ENCODE measurements at places on chromosomes 7 and 10.
A peak's percentile ranks its signal among the peaks of the same experiment; 100 is the strongest.

DNA sequence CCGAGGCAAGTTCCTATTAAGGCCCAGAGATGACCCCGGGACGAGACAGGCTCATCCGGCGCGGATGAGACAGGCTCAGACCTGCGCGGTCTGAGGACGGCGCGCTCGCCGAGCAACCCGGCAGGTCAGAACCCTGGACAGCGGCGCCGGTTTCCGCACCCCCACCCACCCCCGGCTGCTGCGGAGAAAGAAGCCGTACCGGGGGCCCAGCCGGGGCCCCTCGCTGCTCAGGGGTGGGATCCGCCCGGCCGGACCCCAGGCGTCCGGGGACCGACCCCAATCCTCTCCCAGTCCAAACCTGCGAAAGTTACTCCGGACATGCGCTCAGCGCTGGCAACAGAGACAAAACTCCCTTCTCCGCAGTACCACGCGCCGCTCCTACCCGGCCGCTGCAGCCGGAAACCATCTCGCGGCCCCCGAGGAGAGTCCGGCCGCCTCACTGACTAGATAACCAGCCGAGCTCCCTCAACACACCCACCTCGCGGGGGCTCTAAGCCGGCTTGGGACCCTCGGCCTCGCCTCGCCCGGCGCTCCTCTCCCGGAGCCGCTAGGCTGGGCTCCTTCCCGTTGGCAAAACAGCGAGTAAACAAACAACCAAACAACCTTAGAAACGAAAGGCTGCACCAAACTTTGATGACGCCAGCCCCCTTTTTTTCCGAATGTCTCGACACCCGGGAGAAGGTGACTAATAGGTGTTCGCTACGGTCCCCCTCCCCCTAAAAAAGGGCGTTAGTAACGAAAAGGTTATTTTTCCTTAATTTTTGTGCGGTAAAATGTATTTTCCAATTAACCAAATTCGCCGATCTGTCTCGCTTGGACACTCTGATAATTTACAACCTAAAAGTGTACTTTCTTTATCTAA is 2.3 kb upstream of the DRGX start:
- DNase-seq, result peak; percentile 71

- no peak for DNase-seq
Observed at GRCh38 chr10:79434821-79435251, 10.6 kb downstream of the ZCCHC24 start.

DNA sequence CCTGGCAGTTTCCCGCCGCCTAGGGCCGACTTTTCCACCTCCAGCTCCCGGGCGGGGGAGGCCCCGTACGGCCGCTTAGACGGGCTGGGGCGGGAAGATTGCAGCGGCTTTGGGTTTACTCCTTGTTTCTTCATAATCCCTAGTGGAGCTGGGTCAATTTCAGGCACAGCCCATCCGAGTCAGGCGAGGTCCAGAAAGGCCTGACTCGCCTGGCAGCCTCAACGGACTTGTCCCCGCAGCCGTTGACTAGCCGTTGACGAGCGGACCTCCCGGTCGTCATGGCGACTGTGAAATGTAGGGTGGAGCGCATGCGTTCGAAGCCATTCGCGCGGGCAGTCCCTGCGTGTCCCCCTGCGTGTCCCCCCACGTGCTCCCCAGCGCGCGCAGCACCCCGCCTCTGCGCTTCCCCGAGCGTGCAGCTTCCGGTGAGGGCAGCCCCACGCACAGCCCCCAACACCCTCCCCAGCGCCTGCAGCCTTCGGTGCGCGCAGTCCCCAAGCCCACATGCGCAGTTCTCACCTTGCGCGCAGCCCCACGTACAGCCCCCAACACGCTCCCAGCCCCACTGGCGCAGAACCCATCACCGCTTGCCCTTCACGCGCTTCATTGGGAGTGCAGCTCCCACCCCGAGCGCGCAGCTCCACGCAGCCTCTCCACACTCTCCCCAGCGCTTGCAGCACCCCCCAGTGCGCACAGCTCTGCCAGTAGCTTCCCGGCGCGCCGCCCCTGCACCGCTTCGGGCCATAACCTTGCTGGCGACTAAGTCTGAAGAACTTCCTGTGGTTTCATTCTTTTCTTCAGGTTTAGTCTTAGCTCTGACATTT is 67.8 kb downstream of the TBX20 start:
- DNase-seq, result peak; percentile 45

DNA sequence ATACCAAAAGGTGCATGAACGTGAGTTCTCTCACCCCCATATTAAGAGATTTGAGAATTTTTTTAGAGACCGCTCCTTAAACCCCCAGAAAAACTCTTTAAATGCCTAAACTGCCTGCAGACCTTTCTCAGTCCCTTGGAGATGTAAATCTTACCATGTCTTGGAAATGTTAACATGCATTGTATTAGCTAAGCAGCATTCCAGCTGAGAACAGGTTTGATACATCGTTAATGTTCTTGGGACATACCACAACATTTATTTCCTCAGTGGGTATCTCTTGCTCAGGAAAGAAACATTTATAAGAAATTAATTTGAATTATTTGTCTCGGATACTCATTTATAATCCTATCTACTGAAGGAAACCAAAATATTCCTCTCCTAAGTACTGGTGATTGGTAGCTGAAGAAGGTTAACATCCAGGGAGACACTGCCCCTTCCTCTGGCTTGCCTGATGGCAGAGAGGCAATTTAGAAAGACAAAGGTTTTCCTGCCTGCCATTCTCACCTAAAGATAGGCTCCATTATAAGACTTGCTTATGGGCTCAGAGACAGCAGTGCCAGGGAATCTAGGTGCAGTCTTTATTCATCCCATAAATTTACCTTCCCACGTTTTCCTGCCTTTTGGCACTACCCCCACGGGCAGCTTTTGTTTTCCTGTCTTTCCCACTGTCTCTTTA is 141.2 kb downstream of the COBL start:
- no peak for DNase-seq

Data from mucosa of descending colon (tissue), 3 donors.